ENCODE measurements at places on chromosomes 7 and 10. TPM values are rescaled to one million over a fixed set of nuclear protein-coding genes. Genes with fewer than 3 reads are reported as not detected.

SPDYE8 gene
- polyA plus RNA-seq = not detected

KLLN gene
- polyA plus RNA-seq = 0.99 TPM

WAC gene
- 52.2 TPM for polyA plus RNA-seq

TEX47 gene
- polyA plus RNA-seq = not detected

LRRTM3 gene
- 1.7 TPM for polyA plus RNA-seq

HOXA9 gene
- polyA plus RNA-seq = not detected

FXYD4 gene
- not detected for polyA plus RNA-seq

SPDYE11 gene
- 1.4 TPM for polyA plus RNA-seq

PLAC9 gene
- polyA plus RNA-seq = not detected

NPSR1 gene
- polyA plus RNA-seq = not detected

MMRN2 gene
- polyA plus RNA-seq = 0.52 TPM

CRCP gene
- 30.0 TPM for polyA plus RNA-seq

ZNF32 gene
- polyA plus RNA-seq = 41.3 TPM

TMEM168 gene
- polyA plus RNA-seq = 10.7 TPM

CCL24 gene
- polyA plus RNA-seq = not detected

ELMO1 gene
- 131 TPM for polyA plus RNA-seq

AKR1C4 gene
- not detected for polyA plus RNA-seq

NPC1L1 gene
- polyA plus RNA-seq = not detected

MMD2 gene
- polyA plus RNA-seq = 0.27 TPM

CALHM3 gene
- polyA plus RNA-seq = not detected

CYP51A1 gene
- 106 TPM for polyA plus RNA-seq

IRF5 gene
- not detected for polyA plus RNA-seq

CPEB3 gene
- polyA plus RNA-seq = 23.4 TPM

SMARCD3 gene
- 10.6 TPM for polyA plus RNA-seq

UNC5B gene
- 1.1 TPM for polyA plus RNA-seq

CYP2C9 gene
- polyA plus RNA-seq = 2.0 TPM

SNX10 gene
- polyA plus RNA-seq = 276 TPM

CFTR gene
- polyA plus RNA-seq = 1.6 TPM

CALHM1 gene
- not detected for polyA plus RNA-seq

HOXA10 gene
- not detected for polyA plus RNA-seq

POLL gene
- polyA plus RNA-seq = 1.5 TPM

Measured in Purkinje cell (primary cell).